Suppressor macrophage treated with lipopolysaccharide for 4 hours (primary cell): ENCODE measurements at places on chromosomes 3 and 15.

GRCh38 chr15:40623361-40623760 lies 29.3 kb downstream of the KNL1 start:
- no peak for DNase-seq

DNA sequence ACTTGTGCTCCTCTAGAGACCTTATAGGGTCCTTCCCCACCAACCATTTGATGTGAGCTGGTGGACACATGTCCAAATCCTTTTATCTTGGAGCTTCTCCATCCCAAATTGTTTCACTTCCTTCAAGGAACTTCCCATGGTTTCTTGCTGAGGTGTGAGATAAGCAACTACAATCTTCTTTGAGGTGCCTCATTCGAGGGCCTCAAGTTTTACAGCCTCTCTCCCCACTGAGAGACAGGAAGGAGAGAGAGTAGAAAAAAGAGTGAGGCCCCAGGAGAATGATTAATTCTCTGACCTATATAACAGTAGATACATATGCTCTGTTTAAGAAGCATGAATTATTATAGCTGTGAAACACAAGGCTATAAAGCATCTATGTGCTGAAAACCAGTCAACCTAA lies 70.5 kb downstream of the SUMF1 start:
- no peak for DNase-seq

GRCh38 chr3:112973325-112974177 lies 1.4 kb downstream of the CD200R1 start:
- DNase-seq = peak; percentile 69

DNA sequence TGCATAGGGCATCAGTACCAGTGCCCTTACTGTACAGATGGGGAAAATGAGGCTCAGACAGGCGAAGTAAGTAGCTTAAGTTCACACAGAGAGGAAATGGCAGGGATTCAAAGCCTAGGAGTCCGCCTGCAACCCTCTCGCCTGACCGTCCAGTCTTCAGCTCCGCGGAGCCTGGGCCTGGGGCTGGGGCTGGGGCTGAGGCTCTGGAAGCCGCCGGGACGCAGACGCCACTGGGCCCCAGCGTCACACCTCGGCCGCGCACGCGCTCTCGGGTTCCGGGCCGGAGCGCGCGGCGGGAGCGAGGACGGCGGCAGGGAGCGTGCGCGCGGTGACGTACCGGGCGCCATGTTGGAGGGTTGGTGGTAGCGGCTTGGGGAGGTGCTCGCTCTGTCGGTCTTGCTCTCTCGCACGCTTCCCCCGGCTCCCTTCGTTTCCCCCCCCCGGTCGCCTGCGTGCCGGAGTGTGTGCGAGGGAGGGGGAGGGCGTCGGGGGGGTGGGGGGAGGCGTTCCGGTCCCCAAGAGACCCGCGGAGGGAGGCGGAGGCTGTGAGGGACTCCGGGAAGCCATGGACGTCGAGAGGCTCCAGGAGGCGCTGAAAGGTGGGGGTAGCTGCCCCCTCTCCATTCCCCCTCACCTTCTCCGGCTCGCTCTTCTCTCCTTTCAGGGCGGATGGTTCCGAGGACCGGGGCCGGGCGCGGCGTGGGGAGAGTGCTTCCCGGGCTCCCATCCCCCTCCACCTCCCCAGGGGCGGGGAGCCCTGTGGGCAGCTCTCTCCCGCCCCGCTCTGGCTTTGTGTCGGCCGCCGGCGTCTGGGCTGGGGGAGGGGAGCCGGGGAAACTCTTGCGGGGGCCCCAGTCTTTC lies at the start of gene PPP4R2:
Gene PPP4R2 (plus strand): TSS at position 339 of the 861 bp plus-strand sequence. CDS start 227 bp downstream, at position 566.
- DNase-seq = peak; percentile 96

- DNase-seq = peak; percentile 26
Measured at GRCh38 chr3:183449391-183449790, 21.0 kb upstream of the MCF2L2 start.

DNA sequence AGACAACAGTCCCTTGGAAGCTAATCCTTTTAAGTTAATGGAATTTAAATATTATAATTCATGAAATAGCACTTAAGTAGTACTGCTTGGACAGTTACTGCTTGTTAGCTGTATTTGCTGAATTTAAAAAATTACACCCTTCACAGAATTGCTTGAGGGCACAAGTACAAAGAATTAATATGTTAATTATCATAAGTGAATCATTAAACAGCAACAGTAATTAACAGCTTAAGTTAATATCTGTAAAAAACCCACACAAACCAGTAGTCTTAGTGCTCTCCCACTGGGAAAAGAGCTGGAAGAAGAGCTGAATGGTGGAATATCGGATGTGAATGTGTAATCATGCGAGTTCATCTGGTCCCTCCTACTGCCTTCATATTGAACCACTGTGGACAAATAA lies 232.0 kb downstream of the CD47 start:
- no peak for DNase-seq

DNA sequence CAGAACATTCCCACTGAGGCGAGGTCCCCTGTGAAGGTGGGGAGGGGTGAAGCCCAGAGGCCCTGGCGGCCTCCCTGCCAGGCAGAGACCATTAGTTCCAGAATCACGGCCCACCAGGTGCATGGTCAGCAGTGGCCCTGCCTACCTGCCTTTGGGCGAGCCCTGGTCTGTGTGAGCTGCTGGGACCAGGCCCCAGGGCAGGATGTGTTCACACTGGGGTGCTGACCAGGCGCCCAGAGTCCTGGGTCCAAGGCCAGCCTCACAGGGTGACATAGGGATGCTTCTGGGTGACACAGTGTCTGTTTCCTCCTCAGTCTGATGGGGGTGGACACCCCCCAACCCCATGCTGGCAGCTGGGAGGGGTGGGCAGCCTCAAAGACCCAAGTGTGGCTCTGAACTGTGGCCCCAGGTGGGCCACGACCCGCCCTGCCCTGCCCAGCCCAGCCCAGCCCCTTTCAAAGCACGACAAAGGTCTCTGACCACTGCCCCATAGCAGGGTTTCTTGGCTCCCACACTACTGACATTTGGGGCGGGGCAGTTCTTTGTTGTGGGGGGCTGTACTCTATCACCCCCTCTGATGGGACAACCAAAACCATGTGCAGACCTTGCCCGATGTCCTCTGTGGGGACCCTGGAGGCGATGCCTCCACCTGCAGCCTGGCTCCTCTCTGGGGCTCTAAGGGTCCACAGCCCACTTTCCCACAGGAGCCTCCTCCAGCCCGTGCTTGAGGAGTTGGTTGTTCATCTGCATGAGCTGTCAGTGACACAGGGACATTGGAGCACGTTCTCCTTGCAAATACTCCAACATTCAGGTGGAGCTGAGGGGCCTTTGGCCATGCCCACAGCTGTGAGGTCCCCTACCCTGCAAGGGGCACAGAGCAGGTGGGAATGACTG lies 44.8 kb upstream of the SLC41A3 start:
- no peak for DNase-seq

DNA sequence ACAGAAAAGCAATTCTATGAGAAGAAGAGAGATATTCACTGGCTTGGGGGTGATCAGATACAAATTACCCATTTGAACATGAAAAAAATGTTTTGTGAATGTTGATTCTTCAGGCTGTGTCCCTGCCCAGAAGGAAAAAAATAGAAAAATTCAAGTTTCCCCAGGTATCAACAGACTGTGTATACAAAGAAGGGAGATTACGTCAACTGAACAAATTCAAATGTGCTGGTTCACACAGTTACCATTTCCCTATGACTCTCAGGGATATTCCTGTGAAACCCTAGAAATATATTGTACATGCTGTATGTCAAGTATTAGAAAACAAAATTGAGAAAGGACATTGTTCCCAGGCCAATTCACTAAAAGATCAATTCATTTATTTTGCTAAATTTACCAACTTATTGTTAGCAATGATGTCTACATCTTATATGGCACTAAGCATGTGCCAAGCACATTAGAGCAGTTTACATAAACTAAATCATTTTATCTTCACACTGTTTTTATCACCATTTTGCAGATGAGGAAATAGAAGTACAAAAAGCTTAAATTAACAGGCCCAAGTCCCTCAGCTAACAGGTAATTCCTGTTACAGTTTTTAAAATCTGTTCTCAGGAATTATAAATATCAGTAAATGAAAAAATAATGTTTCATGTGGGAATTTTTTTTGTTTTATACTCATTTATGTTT lies 306.7 kb upstream of the ROBO2 start:
- no peak for DNase-seq

GRCh38 chr3:52843108-52843865 lies 8.5 kb upstream of the MUSTN1 start:
- DNase-seq = peak; percentile 39

- no peak for DNase-seq
Measured at GRCh38 chr15:43905755-43906154, 79.0 kb downstream of the WDR76 start.

DNA sequence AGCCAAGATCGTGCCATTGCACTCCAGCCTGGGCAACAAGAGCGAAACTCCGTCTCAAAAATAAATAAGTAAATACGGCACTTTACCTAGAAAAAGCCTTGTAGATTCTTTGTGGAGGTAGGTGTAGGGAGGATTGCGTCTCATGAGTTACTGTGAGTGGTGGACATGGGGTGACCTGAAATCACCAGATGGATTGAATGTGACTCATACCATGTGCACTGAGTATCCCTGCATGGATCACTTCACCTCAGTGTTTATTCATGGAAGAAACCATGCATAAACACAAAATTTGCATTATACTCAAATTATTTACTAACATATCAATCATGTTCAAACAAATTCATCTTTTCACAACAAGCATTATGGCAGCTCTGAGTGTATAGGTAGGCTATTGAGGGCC lies 55.9 kb downstream of the MRPS25 start:
- no peak for DNase-seq

- no peak for DNase-seq
Measured at GRCh38 chr15:31477851-31478701, 151.4 kb downstream of the KLF13 start.

GRCh38 chr3:39255503-39256325 lies 24.1 kb downstream of the CX3CR1 start:
- DNase-seq = peak; percentile 90

DNA sequence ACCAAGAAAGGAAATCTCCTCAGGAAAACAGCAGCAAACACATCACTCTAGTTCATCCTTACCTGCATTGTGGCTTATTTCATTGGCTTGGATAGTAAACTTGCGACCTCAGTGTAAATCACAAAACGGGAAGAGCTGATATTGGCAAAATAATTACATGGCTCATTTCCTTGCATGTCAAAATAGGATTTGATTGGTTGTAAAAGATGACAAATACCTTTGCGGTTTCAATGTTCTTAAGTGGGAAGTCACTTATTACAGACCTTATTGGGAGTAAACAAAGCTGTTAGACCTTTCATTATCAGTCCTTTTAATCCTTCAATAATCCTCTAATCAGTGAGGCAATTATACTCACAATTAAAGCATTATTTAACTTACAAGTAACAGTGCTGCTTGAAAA lies 590.6 kb downstream of the MAGI1 start:
- no peak for DNase-seq

GRCh38 chr15:63094495-63094931 lies 27.1 kb upstream of the LACTB start:
- no peak for DNase-seq

GRCh38 chr3:195356151-195357086 lies 85.5 kb upstream of the XXYLT1 start:
- no peak for DNase-seq

DNA sequence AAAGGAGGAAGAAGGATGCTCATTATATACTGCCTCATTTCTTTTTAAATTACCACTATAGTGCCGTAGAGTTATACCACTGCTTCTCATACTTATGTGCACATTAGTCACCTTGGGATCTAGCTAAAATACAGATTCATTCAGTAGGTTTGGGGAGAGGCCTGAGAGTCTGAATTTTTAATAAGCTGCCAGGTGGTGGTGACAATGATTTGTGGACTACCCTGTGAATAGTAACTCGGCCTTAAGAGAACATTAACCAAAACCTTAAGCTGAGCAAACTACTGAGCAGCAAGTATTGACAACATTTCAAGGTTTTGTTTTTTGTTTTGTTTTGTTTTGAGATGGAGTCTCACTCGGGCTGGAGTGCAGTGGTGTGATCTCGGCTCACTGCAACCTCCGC lies 19.8 kb downstream of the UBA5 start:
- DNase-seq = no peak

DNA sequence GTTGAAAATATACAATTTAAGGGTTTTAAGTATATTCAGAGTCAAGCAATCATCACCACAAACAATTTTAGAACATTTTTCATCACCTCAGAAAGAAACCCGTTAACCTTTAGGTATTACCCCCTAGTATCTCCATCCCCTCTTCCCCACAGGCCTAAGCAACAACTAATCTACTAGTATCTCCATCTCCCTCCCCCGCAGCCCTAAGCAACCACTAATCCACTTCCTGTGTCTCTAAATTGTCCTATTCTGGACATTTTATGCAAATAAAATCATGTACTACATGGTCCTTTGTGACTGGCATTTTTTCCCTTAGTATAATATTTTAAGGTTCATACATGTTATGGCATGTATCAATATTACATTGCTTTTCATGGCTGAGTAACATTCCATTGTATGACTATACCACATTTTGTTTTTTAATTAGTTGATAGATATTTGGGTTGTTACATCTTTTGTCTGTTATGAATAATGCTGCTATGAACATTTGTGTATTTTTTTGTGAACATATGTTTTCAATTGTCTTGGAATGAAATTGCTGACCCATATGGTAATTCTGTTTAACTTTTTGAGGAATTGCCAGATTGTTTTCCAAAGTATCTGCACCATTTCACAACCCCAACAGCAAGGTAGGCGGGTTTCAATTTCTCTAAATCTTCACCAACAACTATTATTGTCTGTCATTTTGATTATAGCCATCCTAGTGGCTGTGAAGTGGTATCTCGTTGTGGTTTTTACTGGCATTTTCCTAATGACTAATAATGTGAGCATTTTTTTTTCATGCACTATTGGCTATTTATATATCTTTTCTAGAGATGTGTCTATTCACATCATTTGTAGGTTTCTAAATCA lies 215.6 kb upstream of the CD96 start:
- DNase-seq = no peak

DNA sequence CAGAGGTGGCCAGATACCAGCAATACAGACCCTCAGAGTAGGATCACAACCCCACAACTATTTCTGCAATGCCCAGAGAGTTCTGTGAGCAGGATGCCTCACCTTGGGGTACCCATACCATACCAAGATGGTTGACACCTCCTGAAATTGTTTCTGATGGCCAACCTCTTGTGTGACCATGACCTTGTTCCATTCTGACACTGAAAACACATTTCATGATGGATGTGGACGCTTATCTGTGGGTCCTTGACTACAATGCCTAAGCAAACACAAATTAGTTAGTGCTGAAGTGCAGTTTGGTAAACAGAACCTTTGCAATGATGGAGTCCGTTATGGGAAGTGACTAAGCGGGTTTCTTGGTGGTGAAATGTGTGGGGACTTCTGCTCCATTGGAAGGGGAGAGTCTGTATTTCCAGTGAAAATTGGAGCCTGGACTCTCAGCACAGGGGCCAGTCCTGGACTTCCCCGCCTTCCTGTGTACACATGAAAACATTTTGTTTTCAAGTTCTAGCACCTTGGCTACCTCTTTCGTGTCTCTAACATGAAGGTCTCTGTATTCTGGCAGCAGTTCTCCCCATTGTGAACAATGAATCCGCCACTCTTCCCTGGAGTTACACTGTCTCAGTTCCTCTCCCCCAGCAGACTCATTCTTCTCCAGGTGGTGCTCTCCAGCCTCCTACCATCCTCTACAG lies 106.2 kb downstream of the XXYLT1 start:
- DNase-seq = peak; percentile 49
